ENCODE measurements at places on chromosomes 16 and 17.

DNA sequence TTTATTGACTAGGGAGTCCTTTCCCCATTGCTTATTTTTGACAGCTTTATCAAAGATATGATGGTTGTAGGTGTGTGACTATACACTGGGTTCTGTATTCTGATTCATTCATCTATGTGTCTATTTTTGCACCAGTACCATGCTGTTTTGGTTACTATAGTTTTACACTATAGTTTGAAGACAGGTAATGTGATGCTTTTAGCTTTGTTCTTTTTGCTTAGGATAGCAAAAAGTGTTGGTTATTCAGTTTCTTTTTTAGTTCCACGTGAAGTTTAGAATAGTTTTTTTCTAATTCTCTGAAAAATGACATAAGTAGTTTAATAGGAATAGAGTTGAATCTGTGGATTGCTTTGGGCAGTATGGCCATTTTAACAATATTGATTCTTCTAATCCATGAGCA lies 50.1 kb downstream of the NACA2 start:
- no peak for DNase-seq

DNA sequence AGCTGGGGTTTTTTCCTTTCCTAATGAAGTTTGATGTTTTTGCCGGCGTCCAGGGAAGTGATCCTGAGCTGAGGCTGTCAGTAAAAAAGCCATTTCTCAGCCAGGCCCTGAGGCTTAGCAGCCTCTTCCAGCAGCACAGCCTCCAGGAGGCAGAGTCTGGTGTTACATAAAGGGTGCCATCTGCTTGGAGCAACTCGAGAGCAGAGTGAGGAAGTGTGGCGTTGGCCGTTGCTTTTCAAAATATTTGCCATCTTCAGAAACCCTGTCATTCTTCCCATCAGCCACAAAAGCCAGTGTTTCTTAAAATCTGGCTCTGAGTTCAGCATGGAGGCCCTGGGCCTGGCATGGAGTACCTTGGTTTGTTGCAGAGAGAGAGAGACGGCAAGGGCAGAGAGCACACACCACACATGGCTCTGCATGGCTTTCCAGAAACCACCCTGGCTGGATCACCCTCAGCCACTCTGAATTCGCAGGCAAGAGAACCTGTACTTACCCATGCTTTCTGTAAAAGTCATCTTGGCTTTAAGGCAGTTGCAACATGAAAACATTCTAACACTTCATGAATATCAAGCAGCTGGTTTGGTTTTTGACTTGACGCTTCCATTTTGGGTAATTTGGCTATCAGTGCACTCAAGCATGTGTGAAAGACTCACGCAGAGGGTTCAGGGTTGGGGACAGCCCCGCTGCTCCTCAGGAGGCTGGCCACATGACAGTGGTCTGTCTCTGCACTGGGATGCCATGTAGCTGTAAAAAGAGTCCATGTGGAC lies 21.0 kb downstream of the PMM2 start:
- no peak for DNase-seq

DNA sequence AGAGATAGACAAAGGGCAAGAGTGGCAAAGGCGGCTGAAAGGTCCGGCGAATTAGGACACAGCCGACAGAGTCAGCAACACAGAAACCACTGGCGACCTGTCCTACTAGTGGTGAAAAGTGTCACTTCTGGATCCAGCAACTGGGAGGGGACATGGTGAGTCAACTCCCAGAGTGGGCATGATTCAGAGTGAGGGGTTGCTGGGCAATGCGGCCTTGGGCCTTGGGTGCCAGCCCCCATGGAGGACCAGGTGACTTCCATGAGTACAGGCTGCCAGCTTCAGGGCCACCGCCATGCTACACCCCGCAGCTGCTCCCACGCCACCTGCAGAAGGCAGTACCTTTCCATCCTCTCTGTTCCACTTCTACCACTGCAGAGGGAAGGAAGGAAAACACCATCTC lies 110.6 kb downstream of the ZFHX3 start:
- no peak for DNase-seq

GRCh38 chr16:71249399-71249798 lies 18.9 kb upstream of the HYDIN start:
- no peak for DNase-seq

DNA sequence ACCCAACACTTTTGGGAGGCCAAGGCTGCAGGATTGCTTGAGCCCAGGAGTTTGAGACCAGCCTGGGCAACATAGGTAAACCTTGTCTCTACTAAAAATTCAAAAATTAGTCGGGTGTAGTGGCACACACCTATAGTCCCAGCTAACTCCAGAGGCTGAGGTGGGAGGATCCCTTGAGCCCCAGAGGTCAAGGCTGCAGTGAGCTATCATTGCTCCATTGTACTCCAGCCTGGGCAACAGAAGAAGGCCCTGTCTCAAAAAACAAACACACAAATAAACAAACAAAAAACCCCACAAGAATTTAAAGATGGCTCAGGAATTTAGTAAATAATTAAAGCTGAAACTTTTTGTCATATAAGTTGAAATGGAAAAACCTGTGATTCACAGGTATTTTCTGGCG lies 2.3 kb upstream of the TMEM170A start:
- no peak for DNase-seq

DNA sequence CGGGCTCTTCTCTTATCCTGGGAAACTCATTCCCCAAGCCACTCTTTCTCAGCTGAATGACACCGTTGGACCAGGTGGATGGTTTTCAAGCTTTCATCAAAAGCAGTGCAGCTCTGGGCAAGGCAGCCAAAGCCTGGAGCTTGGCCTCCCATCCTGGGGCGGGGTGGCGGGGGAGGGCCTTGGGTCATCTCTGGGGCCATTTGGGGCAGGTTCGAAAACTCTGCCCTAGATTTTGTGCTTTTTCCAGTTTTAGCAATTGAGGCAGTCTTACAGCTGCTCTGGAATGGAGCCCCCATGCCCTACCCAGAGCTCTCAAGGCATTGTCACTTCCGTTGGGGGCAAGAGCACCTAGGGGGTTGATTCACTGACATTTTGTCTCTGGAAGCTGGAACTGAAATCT lies 9.1 kb downstream of the MPRIP start:
- no peak for DNase-seq

GRCh38 chr17:3667366-3668278 lies 756 bp downstream of the TAX1BP3 start:
- peak; percentile 91 for DNase-seq

GRCh38 chr17:76153640-76154039 lies 12.6 kb upstream of the FOXJ1 start:
- no peak for DNase-seq

- no peak for DNase-seq
These were observed 119.4 kb downstream of the OR1D5 start for GRCh38 chr17:2943981-2944380.

GRCh38 chr16:22635801-22636200 lies 125.1 kb downstream of the NPIPB5 start:
- no peak for DNase-seq

- no peak for DNase-seq
These were observed 1.3 kb downstream of the TLCD3A start for GRCh38 chr17:733743-734142.

DNA sequence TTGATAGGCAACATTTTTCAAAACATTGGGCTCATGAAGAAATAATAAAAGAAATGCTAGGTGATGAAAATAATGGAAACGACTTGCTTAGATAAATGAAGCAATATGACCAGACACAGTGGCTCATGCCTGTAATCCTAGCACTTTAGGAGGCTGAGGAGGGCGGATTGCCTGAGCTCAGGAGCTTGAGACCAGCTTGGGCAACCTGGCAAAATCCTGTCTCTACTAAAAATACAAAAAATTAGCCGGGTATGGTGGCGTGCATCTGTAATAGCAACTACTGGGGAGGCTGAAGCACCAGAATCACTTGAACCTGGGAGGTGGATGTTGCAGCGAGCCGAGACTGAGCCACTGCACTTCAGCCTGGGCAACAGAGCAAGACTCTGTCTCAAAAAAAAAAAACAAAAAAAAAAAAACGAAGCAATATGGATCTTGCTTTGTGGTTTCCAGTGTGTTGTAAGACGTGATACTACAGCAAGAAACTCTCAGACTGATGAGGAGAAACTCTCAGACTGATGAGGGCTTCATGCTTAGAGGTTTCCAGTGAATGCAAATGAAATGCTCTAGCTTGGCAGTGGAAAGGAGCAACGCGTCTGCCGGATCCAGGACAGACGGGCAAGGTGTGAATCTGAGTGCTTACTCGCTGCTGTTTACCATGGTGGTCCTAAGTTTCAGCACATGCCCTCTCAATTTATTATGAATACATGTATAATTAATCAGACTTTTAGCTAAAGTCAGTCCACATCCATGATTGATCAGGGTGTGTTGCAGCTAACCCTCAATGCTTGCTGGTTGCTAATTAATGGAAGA lies 11.5 kb upstream of the IGF2BP1 start:
- DNase-seq, result no peak

GRCh38 chr17:33628500-33629346 lies 335.6 kb upstream of the ASIC2 start:
- DNase-seq, result no peak

GRCh38 chr16:30659507-30660423 lies 1.5 kb downstream of the FBRS start:
- DNase-seq, result no peak

- no peak for DNase-seq
These were observed 2.1 kb downstream of the NHERF1 start for GRCh38 chr17:74750327-74751069.

- DNase-seq, result no peak
These were observed 98.5 kb downstream of the METRNL start for GRCh38 chr17:83177611-83178532.

GRCh38 chr16:67150833-67151396 lies at the start of gene B3GNT9:
TSS of gene B3GNT9 (minus strand) at chr16:67150998. CDS start at chr16:67150485, 513 bp downstream.
- peak; percentile 41 for DNase-seq

DNA sequence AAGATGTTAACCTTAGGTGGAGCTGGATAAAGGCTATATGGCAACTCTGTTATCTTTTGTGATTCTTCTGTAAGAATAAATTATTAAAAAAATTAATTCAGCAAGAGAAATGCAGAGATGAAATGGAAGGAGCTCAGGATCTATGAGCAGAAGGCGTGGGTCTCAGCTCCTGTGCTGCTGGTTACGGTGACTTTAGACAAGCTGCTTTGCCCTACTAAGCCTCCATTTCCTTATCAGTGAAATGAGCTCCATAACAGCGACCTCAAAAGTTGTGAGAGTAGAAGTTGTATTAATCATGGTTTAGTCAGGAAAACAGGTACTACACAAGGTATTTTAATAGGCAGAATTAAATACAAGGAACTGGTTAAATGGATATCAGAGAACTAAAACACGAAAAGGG lies 48.2 kb upstream of the FOXJ1 start:
- no peak for DNase-seq

DNA sequence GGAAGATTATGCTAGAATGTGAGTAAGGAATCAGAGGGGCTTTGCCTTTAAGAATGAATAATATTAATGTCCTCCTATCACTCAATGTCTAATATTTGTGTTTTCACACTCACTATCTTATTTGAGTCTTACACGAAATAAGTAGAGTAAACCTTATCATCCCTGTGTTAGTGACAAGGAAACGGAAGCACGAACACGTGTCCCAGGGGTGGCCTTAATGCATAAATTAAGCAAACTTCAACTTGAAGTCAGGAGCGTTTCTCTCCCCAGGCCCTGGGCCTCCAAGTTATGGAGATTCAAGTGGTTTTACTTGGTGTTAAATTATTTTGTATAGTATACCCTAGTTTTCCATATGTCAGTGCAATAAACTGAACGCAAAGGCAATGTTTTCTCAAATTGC lies 96.0 kb downstream of the WDR59 start:
- DNase-seq, result no peak

GRCh38 chr16:30113711-30114333 lies 485 bp upstream of the GDPD3 start:
- DNase-seq, result no peak

GRCh38 chr17:65533852-65534457 lies 27.5 kb downstream of the AXIN2 start:
- no peak for DNase-seq

DNA sequence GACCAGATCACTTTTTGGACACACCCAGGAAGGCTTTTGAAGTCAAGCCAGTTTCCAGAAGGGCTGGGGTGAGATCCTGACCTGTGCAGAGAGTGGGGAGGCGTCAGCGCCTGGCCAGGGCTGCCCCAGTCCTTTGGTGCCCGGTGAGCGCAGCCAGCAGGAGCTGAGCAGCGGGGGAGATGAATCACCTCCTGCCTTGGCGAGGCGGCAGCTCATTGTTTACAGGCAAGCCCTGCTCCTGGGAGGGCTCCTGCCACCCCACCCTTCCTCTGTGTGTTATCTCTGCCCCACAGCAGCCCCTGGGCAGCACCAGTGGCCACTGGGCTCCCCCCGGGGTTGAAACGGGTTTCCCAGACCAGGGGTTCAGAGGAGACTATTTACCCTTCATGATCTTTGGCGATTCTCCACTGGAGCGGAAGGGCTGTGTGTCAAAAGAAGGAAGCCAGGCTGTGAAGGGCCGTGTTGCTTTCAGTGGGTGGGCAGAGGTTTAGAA lies 14.1 kb upstream of the ITGB4 start:
- no peak for DNase-seq

- DNase-seq, result no peak
These were observed 86.8 kb downstream of the USP32 start for GRCh38 chr17:60305141-60305540.

GRCh38 chr16:30680326-30680725 lies 18.6 kb upstream of the SRCAP start:
- DNase-seq, result no peak

DNA sequence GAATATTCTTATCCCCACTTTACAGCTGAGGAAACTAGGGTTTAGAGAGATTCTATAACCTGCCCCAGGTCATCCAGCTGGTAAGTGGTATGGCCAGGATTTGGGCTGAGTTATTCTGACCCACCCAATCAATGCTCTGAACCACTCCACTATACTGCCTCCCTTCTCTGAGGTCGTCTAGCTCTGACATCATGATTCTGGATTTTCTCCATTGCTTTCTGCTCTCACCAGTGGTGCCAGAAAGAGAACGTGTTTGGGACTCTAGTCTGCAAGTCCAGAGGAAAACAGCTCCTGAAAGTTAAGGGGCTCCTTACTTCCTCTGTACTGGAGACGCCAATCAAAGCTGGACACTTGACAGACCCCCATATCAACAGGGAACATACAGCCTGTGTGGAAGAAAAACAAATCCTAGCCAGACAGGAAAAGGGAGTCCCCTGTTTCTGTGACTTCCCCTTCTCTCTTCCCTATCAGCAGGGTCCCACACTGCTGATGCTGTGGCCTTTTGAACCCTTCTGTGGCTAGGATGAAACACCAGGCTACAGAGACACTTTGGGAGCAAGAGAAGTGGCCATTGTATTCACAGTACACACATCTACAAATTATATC lies 6.0 kb upstream of the EZH1 start:
- DNase-seq, result no peak

DNA sequence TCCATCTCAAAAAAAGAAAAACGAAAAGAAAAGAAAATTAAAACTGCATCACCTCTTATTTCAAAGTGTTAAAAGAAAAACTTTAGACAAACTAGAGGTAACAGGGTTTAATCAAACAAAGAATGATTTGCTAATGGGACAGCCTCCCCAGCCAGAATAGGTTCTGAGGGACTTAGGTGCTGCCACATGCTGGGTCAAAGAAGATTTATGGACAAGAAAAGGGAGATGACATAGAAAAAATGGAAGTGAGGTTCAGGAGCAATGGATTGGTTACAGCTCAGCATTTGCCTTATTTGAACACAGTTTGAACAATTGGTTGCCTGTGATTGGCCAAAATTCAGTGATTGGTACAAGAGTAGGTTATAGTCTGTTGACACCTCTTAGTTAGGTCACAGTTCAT lies 21.1 kb downstream of the TMC5 start:
- DNase-seq, result no peak

- DNase-seq, result no peak
These were observed 896 bp upstream of the MYLK3 start for GRCh38 chr16:46748775-46749705.

Measured in amniotic stem cell (primary cell).